Activated CD4-positive, alpha-beta T cell treated with anti-CD3 and anti-CD28 coated beads for 36 hours (primary cell): ENCODE measurements at places on chromosomes 4 and X.

DNA sequence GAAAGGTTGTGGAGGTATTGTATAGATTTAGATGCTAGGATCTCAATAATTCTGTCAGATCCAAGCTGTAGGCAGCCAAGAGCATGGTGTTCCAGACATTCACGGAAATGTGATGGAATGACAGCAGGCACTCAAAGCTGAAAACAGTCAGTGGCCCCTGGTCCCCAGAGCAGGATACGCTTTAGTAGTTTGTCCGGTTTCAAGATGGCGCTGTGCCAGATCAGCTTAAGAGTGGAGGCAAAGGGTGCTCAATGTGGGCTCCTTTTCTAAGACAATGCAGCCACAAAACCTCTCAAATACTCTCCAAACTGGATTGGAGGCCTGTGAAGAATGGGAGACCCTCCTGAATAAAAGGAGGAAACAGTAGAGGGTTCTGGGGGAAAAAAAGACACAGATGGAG is 291.2 kb upstream of the HS3ST1 start:
- DNase-seq, result no peak
- no peaks in the 10 kb centered on the region for H3K36me3 ChIP-seq
- H3K27ac ChIP-seq, result no peak overlapping the region
- no peak overlapping the region for H3K4me3 ChIP-seq

DNA sequence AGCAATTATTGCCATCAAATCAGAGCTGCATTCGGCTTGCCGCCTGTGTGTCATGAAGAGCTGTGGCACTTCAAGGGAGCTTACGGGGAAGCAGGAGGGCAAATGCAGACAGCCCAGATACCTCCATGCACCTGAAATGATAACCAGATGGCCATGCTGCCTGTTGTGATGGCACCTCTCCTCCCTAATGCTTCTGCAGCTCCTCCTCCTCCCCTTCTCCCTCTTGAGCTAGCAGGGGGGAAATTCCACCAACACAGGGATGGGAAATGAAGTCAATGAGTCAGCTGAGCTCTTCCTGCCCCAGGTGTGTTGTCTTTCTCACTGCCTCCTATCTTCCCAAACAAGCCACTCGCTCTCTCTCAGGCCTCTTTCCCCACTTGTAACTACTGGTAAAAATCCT is 565.0 kb downstream of the BCOR start:
- H3K27ac ChIP-seq, result peak overlapping the region; percentile 55
- H3K36me3 ChIP-seq, result no peaks in the 10 kb centered on the region
- no peaks in the 10 kb centered on the region for H3K27me3 ChIP-seq
- H3K4me1 ChIP-seq, result peaks cover 13% of the 10 kb centered on the region
- DNase-seq, result no peak

DNA sequence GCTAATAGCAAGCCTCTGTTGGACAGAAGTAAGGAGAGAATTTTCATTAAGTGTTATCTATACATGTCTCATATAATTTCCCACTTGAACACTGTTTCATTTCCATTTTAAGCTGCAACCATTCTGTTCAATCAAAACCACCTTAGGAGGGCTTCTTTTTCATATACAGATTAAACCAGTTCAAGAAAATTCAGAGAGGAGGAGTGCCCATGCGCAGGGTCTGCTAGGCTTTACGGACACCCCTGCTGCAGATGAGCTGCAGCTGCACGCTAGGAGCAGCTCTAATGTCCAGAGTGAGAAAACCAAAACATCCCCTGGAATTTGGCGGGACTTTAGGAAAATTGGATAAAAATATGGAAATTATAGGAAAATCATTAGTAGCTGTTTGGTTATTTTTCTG is 541.0 kb downstream of the SPRY1 start:
- H3K4me3 ChIP-seq, result no peak overlapping the region
- no peak for DNase-seq
- H3K36me3 ChIP-seq, result no peaks in the 10 kb centered on the region

DNA sequence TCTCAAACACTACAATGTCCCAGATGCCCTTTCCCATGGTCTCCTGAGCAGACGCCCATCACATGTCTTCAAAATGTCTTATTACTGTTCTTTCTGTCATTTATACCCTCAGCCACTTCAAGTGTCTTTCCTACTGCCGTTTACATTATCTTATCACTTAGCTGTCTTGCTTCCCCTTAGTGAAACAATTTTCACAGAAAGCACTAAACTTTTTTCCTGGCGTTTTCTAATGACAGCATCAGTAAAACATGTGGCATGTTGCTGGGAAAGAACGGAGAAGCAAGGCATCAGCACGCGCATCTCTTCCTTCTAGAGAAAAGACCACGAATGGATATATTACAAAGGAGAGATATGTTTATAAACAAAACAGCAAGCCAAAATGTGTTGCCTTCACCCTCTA is 189.7 kb upstream of the SLIT2 start:
- no peaks in the 10 kb centered on the region for H3K27me3 ChIP-seq
- no peak overlapping the region for H3K27ac ChIP-seq
- H3K4me3 ChIP-seq, result no peak overlapping the region
- H3K36me3 ChIP-seq, result no peaks in the 10 kb centered on the region
- H3K4me1 ChIP-seq, result no peaks in the 10 kb centered on the region

- no peak for DNase-seq
- no peaks in the 10 kb centered on the region for H3K27me3 ChIP-seq
- no peaks in the 10 kb centered on the region for H3K4me1 ChIP-seq
- H3K27ac ChIP-seq, result no peak overlapping the region
These were observed 68.0 kb downstream of the ATP8A1 start for GRCh38 chr4:42588909-42589308.

DNA sequence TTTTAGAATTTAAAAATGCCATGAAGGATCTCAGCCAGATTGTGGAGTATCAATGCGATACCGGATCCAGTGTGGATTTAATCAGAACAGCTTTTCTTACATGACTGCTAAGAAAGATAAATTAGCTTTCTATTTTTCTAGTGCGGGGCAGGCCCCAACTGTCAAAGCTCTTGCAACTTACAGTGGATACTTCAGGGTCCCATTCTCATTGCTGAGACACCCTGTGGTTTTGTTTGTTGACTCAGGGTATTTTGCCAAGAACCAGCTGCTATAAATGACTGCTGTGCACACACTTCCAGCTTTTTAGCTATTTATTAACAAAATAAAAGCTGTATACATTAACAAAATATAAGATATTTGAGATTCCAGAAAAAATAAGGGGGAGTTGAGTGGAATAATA is 166.4 kb downstream of the DCLK2 start:
- peaks cover 2% of the 10 kb centered on the region for H3K27me3 ChIP-seq
- no peak for DNase-seq
- no peaks in the 10 kb centered on the region for H3K4me1 ChIP-seq
- H3K4me3 ChIP-seq, result no peak overlapping the region
- H3K36me3 ChIP-seq, result no peaks in the 10 kb centered on the region
- no peak overlapping the region for H3K27ac ChIP-seq
